ENCODE measurements at places on chromosomes 3 and 15.

- DNase-seq = peak; percentile 17
Observed at GRCh38 chr3:88003115-88003755, 55.6 kb downstream of the CGGBP1 start.

- no peak for DNase-seq
Observed at GRCh38 chr3:106115557-106115956, 246.7 kb upstream of the CBLB start.

- DNase-seq = no peak
Observed at GRCh38 chr3:14892226-14892625, 55.2 kb upstream of the NR2C2 start.

- no peak for DNase-seq
Observed at GRCh38 chr3:188034989-188035388, 119.0 kb upstream of the LPP start.

GRCh38 chr15:51119120-51119519 is 24.4 kb upstream of the TNFAIP8L3 start:
- DNase-seq = no peak

- DNase-seq = no peak
Observed at GRCh38 chr3:55369141-55369847, 117.8 kb downstream of the WNT5A start.

DNA sequence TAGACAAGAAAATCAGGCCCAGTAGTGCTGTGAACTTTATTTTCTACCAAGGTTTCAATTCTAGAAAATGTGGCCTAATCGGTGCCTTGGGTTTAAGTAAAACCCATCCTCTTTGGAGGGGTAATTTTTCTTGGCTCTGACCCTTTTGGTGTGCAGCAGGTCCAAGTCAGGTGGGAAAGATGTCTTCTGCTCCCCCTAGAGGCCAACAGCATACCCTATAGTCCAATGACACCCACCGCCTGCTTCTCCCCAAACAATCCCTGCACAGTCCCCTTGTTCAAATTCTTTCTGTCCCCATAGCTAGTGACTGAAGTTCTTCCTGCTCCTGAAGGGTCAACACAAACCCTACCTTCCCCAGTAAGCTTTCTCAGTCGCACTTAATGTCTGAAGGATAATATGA is 261.8 kb upstream of the GOLGA6L4 start:
- DNase-seq = no peak

DNA sequence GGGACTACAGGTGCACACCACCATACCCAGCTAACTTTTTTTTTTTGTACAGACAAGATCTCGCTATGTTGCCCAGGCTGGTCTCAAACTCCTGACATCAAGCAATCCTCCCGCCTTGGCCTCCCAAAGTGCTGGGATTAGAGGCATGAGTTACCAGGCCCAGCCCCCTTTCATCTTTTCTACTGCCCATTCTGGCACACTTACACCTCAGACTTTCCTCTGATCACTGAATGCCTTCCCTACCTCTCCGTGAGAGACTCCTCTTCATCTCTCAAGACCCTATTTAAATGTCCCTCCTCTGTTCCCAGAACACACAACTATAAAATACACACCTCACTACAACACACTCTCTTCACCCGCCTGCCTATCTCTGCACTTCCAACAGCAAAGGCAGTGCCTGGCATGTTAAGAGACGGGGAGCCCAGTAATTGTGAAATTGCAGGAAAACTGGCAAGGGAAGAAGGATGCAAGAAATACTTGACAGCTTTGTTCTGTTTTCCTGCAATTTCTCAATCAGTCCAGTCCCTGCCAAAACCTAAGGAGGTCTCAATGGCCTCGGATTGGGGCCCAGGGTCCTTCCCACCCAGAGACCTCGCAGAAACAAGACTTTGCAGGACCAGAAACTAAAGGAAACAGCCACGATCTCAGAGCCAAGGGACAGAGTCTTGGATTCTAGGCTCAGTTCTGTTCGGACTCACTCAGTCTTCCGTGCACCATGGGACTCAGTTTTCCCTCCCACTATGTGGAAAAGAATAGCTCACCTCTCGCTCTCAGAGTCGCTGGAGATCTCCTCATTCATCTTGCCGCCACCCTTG is 849 bp downstream of the RRP9 start:
- no peak for DNase-seq

- no peak for DNase-seq
Observed at GRCh38 chr15:90178468-90179435, 22.4 kb upstream of the SEMA4B start.

DNA sequence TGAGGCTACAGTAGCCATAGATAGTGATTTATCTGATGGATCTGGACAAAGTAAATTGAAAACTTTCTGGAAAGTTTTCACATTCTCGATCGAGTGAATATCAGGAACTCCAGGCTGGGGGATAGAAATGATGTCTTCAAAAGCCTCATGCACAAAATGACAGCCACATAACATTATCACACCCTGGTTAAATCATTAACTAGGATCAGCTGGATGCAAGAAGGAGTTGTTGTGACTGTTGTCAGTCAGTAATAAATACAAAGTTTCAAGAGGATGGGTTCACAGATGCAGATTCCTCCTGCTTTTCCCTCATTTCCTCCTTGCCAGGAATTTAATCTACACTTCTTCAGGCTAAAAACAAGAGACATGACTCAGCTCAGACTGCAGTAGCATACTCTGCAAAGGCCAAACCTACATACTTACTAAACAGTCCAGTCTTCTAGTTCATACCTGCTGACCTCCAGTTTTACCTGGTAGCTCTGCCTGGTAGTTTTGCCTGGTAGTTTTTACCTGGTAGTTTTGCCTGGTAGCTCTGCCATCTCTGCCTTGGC is 40.9 kb downstream of the C2CD4A start:
- no peak for DNase-seq

- no peak for DNase-seq
Observed at GRCh38 chr3:33704891-33705290, 13.2 kb downstream of the CLASP2 start.

- no peak for DNase-seq
Observed at GRCh38 chr3:184373422-184373821, 4.6 kb downstream of the THPO start.

DNA sequence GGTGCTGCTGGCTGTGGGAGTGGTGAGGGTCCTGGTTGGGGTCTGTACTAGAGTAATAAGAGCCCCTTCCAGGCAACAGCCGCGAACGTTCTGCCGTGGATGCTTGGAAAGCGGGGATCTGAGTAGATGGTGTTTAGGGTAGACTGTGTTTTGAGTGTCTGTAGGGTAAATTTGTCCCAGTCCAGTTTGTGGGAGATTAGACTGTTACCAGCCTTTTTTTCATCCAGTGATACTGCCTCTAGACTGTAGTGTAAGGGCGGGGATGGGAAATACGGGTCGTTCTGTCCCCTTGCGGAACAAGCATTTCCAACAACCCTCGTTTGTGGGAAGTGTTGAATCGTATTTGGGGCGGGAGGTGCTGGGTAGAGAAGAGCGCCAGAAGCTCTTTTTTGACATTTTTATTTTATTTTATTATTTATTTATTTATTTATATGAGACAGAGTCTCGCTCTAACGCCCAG is 424 bp downstream of the HAUS2 start:
- peak; percentile 3 for DNase-seq

GRCh38 chr3:54384279-54384678 is 261.9 kb downstream of the CACNA2D3 start:
- DNase-seq = no peak

- no peak for DNase-seq
Observed at GRCh38 chr3:104461431-104461830, 905.3 kb upstream of the ALCAM start.

DNA sequence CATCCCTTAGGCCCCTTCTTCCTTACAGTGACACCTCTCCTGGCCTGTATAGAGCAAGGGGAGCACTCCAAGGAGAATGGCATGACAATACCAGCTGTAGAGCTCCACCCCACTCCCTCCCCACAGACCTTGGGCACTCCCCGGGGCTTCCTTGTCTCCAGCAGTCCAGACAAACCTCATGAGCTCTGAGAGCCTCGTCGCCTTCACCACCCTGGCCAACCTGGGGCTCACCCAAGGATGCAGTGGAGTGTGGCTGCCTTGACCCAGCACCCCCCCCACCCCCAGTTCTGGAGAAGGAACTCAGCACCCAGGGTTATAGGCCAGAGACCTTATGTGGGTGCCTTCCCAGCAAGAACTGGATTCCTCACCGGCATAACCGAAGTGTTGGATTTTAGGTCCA is 7.4 kb upstream of the SLCO2A1 start:
- DNase-seq = no peak

- DNase-seq = no peak
Observed at GRCh38 chr3:117201901-117202774, 492.6 kb downstream of the TUSC7 start.

DNA sequence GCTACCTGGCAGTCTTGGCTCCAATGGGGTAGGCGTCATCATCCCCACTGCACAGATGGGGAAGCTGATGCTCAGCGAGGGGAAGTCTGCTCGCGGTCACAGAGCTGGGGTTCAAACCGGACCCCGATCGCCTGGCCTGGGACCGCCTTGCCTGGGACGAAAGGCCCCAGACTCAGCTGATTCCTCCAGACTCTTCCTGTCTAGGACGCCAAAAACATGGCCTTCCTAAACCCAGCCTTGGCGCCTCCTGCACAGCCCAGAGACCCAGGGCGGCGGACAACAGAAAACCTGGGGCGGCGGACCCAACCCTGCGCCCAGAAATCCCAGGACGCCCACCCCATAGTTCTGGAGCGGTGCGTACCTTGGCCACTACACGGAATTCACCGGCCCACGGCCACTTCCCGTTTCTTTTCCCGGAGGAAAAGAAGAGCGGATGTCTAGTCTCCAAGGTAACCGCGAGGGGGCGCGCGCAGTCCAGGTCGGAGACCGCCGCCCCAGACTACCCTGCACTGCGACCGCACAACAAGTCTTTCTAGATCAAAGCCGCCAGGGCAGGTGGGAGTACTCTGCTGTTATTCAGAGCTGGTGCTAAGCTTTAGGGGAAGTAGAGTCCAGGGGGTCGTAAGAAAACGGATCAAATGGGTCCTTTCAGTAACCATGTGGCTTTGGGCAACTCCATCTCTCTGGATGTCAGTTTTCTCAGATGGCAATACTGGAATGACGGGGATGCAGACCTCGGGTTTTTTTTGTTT is 4.9 kb upstream of the IL17RD start:
- DNase-seq = no peak

DNA sequence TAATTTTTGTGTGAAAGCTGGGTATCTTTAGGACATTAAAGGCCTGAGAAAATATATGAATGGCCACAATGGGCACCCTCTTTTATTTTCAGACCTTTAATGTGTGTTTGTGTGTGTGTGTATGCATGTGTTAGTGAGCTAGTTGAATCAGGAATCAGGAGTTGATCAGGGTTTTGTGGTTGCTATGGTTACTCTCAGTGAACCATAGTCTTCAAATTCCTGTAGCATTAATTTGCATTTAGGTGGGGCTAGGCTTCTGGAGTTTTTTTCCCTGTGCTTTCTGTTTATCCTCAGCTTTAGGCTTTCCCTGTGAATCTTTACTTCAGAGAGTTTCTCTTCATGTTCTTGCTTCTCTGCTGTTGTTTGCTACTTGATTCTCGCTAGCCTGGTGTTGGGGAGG is 122.0 kb upstream of the ONECUT1 start:
- no peak for DNase-seq

DNA sequence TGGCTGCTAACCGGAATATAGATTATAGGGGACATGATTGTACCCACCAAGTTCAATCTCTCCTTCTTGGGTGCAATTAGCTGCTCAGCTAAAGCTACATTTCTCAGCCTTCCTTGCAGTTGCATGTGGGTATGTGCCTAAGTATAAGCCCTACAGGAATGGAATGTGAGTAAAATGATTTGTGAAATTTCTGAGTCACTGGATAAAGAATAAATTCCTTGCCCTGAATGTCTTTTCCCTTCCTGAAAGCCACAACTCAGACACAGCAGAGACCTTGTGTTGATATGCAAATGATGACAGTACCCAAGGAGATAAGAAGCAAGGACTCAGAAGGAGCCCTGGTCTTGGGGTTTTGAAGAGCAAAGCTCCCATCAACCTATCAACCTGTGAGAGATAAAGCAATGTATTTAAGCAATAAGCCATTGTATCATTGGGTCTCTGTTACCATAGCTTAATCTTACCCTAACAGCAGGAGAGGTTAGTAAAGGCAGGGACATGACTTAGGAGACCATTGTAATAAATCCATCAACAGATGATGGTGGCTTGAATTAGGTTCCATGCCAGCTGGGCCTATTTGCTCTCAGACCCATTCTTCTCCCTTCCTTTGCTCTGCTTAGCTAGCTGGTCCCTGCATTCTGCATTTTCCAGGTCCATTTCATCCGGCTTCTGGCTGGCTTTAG is 25.6 kb upstream of the ZNF280D start:
- peak; percentile 34 for DNase-seq

GRCh38 chr15:84944311-84944710 is 37.3 kb upstream of the PDE8A start:
- DNase-seq = no peak

DNA sequence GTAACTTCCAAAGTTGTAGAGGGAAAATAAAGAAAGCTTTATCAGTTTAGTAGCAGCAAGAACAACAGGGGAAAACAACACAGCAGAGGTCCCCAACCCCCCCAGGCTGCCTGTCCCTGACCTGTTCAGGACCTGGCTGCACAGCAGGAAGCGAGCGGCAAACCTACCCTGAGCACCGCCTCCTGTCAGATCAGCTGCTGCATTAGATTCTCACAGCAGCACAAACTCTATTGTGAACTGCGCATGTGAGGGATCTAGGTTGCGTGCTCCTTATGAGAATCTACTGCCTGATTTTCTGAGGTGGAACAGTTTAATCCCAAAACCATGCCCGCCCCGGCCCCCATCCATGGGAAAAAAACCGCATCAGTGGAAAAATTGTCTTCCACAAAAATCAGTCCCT is 40.3 kb downstream of the USP50 start:
- DNase-seq = no peak

GRCh38 chr3:7340795-7341194 is 479.9 kb downstream of the GRM7 start:
- no peak for DNase-seq

GRCh38 chr15:47194718-47195117 is 522.6 kb upstream of the SEMA6D start:
- no peak for DNase-seq

- no peak for DNase-seq
Observed at GRCh38 chr3:78972617-78973301, 795.0 kb downstream of the ROBO1 start.

DNA sequence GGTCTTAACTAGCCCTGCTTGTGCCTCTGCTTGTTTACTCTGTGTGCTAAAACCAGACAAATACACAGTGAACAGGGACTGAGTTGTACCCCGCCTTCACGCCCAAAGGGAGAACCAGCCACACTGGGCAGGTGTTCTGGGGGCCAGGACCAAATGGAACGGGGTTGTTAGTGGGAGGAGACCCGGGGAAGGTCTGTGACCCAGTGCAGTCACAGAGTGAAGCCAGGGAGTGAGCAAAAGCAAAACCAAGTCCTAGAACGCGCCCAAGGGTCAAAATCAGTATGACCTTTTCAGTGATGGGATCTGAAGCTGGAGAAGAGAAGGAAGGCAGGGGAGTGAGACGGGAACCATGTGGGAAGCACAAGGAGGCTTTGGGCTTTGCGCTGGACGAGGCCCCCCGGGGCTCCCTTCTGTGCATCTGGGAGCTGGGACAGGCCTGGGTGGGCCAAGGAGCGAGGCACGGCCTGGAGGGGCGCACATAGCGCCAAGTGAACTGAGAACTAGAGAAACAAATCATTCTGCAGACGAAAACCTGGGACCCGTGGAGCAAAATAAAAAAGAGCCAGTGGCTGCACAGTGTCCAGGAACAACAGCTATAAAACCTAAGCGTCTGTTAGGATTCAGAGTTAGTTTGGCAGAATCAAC is 78.3 kb upstream of the ALDH1A3 start:
- DNase-seq = no peak
